Occipital lobe (tissue), 3 donors: ENCODE measurements at places on chromosomes 16 and 17. TPM values are rescaled to one million over a fixed set of nuclear protein-coding genes. Genes with fewer than 3 reads are reported as not detected.

Gene SCGB1C2
- not detected for total RNA-seq

Gene KRT25
- total RNA-seq: not detected

Gene PHAF1
- 19.8 TPM for total RNA-seq

Gene SPAG7
- 21.1 TPM for total RNA-seq
